NCI-H526 treated with DMSO at 0.1 percent for 48 hours (cell line): ENCODE measurements at places on chromosomes 3 and 15.

- DNase-seq = no peak
Measured at GRCh38 chr3:141326626-141327025, 41.7 kb upstream of the ZBTB38 start.

DNA sequence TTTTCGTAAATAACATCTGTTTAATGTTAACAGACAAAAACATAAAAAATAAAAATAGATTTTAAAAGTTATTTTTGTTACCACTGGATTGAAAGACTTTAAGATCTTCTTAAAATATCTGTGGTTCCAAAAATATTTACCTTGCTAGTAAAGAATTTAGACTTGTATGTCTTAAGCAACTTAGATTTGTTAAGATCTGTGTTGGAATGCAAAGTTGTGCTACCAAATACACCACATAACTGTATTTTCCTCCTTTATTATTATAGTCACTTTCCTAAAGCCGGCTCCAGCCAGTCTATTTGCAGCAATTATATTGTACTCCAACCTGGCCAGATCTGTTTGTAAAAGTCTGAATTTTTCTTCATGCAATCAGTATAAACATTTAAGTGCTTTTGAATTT lies 63.7 kb downstream of the SPRED1 start:
- no peak for DNase-seq

DNA sequence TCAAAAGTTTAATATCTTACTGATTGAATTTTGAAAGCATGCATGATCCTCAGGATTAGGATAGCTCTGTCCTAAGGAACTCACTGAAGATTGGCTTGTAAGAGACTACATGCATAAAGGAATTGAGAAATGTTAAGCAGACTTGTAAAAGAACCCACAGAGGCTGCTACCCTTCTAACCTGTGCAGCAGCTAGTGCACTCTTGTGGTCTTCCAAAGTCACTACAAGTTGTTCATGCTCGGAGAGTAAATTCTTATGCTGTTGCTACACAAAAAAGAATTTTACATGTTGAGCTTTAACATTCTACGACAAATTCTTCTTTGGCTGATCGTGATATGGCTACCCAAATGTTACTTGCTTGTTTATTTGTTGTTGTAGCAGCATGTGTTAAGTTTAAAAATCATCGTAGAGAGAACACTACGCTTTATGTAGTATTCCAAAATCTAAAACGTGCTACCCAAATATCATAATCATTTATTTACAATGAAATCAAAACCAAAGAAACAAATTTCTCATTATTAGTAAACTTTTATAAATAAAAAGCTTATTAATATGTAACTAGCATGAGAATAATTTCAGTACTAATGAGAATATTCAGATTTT lies 55.0 kb downstream of the GOLIM4 start:
- DNase-seq = peak; percentile 29

GRCh38 chr3:12246497-12247163 lies 42.2 kb upstream of the PPARG start:
- no peak for DNase-seq

DNA sequence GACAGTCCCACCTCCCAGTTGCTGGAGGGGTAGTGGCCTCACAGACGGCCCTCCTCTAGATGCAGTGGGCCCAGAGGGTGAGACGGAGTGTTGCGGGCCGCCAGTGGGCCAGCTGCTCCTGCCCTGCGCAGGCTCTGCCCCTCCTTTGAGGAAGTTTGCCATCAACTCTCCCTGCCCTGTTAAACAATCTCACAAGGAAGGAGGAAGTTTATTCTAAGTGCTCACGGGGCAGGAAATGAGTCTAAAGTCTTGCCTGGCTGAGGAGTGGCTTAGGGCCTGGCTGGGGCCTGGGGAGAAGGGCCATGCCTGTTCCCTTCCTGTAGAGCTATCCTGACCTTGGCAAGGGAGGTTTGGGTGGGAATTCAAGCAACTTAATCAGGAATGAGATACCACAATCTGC lies at the start of gene FAM3D:
Gene FAM3D (minus strand): TSS at position 92 of the 400 bp plus-strand sequence. CDS start 11,211 bp downstream, outside the sequence.
- no peak for DNase-seq

DNA sequence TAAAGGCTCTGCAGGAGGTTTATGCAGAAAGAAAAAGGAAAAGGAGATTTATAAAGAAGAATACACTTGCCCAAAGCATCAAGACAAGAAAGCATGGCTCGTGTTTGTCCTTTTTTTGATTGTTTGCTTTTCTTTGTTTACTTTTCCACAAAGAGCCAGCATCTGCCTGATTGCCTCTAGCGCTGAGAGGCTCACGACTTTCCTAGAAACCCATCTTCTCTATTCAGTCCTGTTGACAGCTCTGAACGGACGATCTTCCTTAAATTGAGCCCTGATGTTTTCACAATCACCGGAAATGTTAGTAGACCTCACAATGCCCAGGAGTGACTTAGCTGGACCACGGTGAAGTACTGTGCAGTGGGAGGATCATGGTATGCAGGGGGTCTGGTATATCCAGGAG lies 12.4 kb downstream of the GP5 start:
- no peak for DNase-seq

- no peak for DNase-seq
Measured at GRCh38 chr3:166877971-166878370, 502.1 kb downstream of the ZBBX start.

DNA sequence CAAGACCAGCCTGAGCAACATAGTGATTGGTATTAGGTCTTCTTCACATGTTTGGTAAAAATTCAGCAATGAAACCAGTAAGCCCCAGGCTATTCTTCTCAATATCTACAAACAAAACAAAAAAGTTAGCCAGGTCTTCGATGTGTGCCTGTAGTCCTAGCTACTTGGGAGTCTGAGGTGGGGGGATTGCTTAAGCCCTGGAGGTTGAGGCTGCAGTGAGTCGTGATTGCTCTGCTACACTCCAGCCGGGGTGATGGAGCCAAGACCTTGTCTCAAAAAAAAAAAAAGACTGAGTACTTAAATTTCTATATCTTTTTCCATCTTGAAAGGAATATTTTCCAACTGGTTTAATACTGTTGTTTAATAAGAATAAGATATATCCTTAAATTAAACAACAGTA lies 106.8 kb downstream of the MBNL1 start:
- DNase-seq = no peak

DNA sequence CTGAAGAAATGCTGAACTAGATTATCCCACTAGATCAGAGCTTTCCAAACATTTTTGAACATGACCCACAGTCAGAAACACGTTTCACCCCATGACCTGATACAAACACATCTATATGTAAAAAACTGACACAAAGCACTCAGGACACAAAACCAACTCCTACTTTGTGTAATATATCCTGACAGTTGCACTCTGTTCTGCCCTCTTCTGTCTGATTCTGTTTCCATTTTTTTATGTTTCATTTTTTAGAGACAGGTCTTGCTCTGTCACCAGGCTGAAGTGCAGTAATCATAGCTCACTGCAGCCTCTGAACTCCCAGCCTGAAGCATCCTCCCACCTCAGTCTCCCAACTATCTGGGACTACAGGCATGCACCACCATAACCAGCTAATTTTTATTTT lies 15.8 kb upstream of the RFTN1 start:
- DNase-seq = no peak

DNA sequence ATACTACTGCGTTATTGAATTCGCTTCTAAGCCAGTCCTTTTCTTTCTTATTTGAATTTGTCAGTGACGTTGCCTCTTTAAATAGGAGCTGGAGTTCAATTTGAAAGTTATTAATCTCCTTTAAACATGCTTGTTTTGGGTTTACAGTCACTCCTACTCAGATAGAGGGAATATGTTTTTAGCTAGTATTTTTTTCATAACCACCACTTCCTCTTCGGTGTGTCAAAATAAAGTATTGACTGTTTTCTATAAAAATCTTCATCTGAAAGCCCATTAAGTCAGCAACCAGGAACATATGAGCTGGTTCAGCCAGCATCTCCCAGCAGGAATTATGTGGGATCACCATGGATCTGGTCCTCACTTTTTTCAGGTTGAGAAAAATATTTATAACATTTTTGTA lies 772.9 kb downstream of the DIPK2A start:
- no peak for DNase-seq

DNA sequence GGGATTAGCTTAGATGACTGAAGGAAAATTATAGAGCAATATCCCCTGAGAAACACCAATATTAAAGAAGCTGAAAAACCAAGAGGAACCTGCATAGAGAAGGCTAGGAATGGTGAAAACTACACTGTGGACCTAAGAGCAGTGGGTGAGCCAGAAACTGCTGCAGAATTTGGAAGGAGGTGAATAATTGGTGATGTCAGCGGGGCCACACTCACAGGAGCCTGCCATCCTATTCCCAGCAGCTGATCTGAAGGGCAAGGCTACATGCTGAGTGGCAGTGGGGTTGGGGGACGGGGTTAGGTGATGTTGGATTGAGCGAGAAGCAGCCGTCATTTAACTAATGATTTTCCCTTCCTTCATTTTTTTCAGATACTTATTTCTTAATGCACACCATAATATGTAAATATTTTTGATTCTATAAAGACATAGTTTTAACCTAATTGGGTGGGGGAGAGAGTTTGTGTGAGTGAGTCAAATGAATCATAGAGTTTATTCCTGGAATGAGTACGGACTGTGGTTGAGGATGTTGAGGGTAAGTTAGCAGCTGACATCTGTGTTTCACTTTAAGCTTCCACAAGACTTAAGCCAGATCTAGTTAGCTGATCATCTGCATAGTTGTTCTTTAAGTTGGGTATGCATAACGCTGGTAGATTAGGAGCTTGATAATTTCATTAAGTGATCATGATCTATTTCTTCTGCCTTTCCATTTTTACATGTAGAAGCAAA lies 222.8 kb downstream of the PTPRG start:
- no peak for DNase-seq

DNA sequence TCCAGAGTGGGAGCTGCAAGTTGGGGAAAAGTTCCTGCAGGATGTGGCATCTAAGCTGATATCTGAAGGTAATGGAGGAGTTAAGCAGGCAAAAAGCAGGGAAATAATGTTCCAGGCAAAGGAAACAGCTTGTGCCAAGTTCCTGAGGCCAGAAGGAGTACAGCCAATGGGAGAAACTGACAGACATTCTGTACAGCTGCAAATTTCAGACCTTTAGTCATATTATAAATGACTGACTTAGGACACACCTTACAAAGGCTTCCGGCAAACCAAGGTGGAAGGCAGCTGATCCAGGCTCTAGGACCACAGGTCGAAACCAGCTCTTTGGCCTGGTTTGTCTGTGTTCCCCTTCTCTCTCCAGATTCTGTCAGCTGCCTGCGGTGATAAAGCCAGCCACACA lies 9.3 kb downstream of the WWTR1 start:
- DNase-seq = no peak

DNA sequence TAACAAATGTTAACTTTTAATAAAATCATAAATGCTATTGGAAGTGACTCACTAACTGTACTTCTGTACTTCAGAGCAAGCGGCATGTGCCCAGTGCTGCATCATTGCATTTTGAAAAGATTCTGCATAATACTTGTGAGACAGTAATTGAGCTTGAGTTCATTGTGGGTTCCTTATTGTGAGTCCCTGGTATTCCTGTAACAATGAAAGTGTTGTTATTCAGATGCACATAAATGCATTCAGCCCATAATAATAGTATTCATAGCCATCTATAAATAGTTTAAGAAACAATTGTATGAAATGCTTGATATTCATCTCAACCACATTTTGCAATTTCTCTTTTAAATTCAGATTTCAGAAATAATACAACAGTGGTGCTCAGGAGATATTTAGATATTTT lies 976.4 kb downstream of the CADM2 start:
- DNase-seq = no peak

DNA sequence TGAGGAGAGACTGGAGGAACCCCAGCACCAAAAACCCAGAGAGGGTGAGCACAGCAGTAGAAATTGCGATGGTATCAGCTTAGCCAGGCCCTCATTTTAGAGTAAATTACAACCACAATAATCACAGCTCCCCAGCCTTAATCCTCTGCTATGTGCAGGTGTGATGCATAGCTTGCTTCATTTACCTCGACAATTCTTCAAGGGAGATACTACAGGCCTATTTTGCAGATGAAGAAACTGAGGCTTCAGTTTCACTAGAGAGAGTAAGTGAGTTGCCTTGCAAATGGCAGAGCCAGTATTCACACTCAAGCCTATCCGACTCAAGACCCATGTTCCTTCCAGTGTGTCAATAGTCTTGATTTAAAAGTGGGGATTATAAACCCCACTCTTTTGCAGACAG lies 33.4 kb downstream of the LSM3 start:
- DNase-seq = no peak

- DNase-seq = no peak
Measured at GRCh38 chr15:48121849-48122248, 1.1 kb downstream of the SLC24A5 start.

GRCh38 chr3:52237006-52237656 lies 1.8 kb downstream of the TWF2 start:
- no peak for DNase-seq

DNA sequence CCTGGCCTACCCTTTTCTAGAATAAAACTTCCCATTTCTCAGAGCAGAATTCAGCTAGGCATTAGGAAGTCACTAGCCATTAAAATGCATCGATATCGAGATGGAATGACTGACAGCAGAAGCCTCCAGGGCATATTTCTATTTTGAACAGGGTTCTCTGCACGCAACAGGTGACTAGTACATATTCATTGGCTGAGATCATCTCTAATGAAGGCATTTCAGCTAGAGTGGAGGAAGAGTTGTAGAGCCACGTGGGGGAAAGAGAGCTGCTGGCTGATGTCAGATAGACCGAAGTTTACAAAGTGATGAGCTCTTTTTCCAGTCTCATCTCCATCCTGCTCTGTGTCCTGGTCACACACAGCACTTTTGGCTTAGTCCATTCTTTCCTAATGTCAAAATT lies 7.5 kb downstream of the TMEM40 start:
- no peak for DNase-seq

DNA sequence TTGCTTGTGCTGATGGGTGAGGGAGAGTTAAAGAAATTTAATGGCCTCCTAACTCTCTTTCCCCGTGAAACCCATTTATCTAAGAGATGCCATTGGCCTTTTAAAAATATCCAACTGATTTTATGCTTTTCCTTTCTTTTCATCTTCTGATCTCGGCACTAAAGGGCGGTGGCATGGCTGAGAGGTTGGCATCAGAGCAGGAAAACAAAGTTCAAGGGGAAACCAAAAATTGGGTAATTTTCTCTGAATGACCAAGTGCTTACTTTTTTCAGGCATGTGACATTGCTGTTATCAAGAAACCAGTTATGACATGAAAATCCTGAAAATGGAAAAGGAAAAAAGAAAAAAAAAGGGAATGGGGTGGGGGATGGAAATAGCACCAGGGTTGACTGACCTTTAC lies 3.2 kb downstream of the CGNL1 start:
- DNase-seq = no peak

DNA sequence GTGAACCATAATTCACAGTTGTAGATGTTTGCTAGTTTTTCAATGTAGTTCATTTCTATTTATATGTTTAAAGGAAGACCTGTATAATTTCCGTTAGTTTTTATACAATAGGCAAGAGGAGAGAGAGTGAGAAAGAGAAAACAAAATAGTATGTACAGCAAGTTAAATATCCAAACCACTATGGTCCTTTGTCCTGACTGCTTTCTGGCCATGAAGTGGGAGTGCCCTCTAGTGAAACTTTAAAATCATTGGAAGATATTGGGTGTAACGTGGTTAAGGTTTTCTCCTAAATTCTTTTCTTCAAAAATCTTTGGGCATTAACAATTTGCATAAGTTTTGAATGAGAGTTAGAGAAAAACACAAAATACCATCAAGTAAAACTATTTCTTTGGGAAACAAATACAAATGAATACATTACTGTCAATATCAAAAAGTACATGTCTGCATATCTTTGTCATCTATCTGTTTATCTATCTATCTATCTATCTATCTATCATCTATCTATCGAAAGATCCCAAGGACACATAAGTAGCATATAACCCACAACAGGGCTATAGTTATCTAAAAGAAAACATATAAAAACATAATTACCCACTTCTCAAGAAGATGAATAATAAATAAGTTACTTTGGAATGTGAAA lies 534.6 kb upstream of the ATP11B start:
- peak; percentile 38 for DNase-seq

- no peak for DNase-seq
Measured at GRCh38 chr3:32140943-32141342, 34.5 kb downstream of the GPD1L start.
